ENCODE measurements at places on chromosomes 5 and 9.

DNA sequence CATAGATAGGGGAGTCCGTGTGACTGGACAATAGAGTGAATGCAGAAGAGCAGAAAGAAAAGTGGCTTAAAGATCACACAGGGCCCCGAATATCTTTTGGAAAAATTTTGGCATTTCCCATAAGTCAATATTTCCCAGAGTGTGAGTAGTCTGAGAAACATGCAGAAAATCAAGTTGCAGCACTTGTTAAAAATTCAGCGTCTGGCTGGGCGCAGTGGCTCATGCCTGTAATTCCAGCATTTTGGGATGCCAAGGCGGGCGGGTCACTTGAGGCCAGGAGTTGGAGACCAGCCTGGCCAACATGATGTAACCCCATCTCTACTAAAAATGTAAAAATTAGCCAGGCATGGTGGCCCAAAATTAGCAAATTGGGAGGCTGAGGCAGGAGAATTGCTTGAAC lies 227.0 kb downstream of the DRD1 start:
- DNase-seq: no peak

GRCh38 chr9:106287091-106287631 lies 575.8 kb upstream of the ZNF462 start:
- no peak for DNase-seq

GRCh38 chr5:134430001-134430569 lies 18.4 kb upstream of the CDKN2AIPNL start:
- DNase-seq: no peak

GRCh38 chr5:30572279-30572678 lies 621.2 kb upstream of the CDH6 start:
- no peak for DNase-seq

DNA sequence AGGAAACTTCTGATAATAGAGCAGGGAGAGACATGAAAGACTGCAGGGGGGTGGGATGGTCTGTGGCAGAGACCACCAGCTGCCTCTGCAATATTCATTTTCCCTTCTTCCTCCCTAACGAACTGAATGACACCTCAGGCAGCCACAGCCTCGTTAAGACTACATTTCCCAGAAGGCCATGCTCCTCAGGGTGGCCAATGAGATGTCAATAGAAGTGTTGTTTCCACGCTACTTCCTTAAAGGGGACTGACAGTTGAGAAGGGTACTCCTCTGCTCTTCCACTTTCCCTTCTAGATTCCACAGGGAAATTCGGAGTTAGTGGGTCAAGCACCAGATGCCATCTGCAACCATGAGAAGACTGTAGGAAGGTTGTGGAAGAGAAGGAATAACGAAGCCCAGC lies 52.0 kb upstream of the DAPK1 start:
- no peak for DNase-seq

GRCh38 chr9:34123682-34124081 lies 2.8 kb downstream of the DCAF12 start:
- no peak for DNase-seq

DNA sequence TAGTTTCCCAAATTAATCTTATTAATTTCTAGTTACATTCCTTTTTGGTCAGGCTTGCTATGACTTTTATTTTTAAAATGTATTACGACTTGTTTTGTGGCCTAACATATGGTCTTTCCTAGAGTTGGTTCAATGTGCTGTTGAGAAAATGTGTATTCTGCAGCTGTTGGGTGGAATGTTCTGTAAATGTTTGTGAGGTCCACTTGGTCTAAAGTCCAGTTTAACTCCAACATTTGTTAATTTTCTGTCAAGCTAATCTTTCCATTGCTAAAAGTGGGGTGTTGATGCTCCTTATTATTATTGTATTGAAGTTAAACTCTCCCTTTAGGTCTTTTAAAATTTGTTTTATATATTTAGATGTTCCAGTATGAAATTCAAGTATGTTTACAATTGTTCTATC lies 1010.8 kb upstream of the EDIL3 start:
- no peak for DNase-seq

- DNase-seq: no peak
Measured at GRCh38 chr5:152349683-152350526, 55.2 kb downstream of the NMUR2 start.

DNA sequence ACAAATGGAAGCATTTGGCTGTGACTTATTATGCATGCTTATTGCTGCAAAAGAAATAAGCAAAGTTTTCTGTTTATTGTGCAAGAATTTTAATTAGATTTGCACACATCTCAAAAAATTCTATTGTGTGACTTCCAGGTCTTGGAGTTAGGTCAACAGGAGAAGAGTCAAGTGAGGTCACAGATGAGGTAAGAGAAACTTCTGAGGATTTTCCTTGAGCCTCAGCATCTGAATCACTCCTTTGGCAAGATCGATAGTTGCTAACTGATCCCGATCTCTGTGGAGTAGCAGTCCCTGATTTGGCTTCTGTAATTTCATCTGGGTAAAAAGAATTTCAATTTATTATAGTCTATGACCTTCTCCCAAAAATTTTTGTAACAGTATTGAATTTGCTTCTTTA lies 6.9 kb upstream of the TTC33 start:
- no peak for DNase-seq

GRCh38 chr5:136013559-136013958 lies 15.2 kb upstream of the TGFBI start:
- DNase-seq: no peak

GRCh38 chr5:146862641-146863040 lies 15.9 kb downstream of the PPP2R2B start:
- no peak for DNase-seq

DNA sequence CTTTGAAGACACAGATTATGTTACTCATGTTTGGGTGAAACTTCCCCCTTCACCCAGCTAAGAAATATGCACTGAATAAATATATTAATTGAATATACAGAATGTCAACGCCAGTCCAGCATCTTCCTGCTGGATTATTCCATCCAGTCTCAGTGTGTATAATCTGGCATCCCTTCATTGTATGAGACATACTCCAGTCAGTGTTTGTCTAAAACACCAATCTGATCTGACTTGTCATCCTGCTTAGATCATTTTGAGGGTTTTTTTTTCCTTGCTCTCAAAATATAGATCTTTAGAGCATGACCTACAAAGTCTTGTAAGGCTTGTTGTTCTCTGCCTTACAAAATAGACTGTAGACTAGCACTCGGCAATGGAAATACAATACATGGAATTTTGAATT lies 195.1 kb downstream of the SMARCA2 start:
- DNase-seq: no peak

GRCh38 chr5:135533794-135534193 lies 2.0 kb downstream of the NEUROG1 start:
- no peak for DNase-seq

- no peak for DNase-seq
Measured at GRCh38 chr5:9231842-9232241, 314.0 kb downstream of the SEMA5A start.

- no peak for DNase-seq
Measured at GRCh38 chr9:70421272-70422180, 7.1 kb upstream of the KLF9 start.

- DNase-seq: no peak
Measured at GRCh38 chr5:1312206-1312605, 17.3 kb upstream of the TERT start.

DNA sequence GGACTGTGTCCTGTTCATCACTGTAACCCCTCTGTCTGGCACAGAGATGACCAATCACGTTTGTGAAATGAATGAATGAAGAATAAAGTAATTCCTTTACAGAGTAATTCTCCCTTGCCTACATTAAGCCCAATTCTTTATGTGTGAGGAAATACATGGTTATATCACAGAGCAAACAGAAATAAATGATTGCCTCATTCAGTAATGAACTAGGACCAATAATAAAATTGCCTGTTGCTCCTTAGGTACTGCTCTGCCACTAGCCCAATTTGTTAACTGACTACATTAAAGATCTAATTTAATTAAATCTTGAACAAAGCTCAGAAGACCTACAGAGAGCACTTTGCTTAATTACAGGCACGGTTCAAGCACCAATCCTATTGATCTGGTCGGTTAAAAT lies 121.8 kb downstream of the DCP2 start:
- DNase-seq: no peak

DNA sequence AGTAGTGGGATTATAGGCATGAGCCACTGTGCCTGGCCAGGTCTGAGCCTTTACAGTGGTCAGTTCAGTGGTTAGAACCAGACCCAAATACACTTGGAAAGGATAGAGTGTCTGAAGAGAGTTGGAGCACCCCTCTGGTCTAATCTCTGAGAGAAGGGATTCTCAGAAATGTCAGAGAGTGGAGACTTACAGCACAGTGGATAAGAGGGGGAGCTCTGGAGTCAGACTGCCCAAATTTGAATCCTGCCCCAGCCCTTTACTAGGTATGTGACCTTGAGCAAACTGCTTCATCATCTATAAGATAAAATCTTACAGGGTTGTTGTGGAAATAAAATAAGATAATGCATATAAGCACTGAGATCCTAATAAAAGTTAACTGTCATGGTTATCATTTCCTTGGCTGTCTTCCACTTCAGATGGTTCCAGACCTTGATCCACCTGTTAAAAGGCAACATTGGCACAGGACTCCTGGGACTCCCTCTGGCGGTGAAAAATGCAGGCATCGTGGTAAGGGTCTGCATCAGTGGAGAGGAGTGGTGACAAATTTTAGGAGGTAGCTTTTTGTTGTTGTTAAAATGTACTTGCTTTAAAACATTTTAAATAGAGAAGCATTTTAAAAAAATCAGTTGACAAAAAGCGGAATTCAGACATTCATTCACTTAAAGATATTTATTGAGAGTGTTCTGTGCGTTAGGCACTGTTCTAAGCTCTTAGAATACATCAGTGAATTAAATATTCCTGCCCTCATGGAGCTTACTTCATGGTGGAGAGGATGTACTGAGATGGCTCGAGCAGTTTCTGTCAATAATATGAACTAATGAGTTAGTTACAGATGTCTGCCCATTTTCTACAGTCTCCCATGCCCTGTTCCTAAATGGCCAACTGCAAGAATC lies 16.0 kb downstream of the SLC36A1 start:
- no peak for DNase-seq

DNA sequence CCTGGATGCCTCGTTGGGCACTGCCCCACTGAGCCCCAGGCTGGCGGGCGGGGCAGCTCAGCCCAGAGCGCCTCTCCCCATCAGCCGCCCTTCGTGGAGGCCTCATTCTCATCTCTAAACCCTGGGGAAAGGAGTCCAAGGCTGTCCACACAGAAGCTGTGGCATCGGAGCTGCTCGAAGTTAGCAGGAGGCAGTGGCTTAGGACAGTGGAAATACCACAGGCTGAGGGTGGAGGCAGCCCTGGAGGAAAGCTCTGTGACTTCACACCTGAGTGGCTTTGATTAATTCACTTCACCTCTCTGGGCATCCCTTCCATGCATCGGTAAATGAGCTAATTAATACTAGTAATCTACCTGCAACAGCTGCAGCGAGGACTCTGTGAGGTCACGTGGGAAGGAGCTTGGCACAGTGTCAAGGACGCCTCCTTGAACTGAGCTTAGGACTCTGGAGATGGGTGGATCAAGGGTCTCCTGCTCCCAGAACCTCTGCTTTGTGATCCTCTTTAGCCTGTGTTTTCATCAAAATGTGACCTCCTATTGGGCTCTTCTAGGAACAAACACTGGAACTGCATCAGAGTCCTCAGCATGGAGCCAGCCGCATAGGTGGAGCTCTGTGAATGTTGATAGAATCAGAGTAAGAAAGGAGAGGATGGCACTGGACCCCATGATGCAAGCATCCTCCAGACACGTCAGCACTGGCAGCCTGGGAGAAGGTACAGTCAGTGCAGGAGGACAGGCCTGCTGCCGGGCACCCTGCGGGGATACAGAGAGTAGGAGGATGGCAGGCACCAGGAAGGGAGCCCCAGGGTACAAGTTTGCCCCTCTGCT lies 842 bp upstream of the ANGPTL2 start:
- no peak for DNase-seq

- no peak for DNase-seq
Measured at GRCh38 chr9:130865921-130866320, 30.7 kb downstream of the QRFP start.

DNA sequence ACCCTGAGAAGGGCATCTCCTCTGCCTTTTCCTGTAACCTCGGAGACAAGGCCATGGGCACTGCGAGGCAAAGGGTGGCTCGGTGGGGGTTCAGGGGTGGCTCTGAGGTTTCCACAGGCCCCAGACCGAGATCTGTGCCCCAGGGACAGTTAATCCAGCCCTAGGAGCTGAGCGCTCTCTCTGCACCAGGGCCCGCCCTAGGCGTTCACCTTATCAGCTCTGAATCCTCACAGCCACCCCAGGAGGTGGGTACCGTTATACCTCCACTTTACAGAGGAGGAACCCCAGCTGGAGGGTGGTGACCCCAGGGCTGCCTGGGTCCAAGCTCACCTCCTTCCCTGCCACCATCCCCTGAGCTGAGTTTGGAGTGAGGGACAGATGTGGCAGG lies 2.3 kb upstream of the ENG start:
- no peak for DNase-seq

DNA sequence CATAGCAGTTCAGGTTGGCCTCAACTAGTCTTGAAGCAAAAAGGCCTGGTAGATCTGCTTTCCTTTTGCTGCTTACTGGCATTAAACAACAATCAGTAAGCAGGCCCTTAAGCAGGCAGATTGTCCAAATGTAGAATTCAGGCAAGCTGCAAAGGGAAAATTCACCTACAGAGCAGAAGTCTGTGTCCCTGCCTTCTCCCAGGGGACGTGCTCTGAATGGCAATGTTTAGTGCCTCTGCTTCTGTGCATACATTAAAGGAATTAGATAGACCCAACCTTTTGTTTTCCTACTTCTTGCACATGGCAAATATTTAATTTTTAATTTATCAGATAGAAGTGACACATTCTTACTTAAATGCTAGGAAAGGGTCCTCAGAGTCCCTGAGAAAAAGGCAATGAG lies 328.8 kb upstream of the PIK3R1 start:
- no peak for DNase-seq

GRCh38 chr5:61293873-61294272 lies 38.2 kb upstream of the ZSWIM6 start:
- no peak for DNase-seq

DNA sequence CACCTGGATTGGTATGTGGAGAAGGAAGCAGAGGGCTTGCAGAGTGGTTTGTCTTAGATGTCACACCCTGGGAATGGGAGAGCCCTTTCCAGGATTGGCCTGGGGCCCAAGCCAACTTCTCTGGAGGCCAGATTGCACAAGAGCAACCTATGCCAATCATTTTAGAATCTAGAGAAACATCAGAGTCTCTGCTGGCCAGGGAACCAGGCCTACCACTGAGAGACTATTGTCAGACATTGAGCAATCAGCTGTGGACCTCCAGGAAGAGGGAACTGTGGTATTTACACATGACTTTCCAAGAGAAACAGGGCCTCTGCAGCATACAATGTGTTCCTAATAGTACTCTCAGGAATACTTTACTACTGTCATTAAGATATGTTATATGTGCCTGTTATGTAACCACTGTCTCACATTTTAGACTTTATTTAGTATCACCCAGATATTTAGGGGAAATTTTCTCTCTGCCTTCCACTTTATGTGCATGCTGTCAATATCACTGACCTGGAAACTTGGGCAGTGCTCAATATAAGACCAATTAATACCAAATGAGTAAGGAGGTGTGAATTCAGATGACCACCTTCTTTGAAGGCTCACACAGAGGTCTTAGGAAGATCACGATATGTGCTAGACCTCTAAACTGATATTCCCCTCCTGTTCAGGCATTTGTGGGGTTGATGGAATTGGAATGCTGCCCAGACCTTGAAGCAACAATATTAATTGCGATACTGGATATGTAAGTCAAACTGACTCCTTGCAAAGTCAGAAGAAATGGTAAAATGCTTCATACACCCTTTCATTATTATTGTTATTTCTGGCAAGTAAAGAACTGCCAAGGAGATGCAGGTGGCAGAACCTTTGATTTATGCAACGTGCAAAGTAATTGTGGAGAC lies 20.5 kb upstream of the CCL28 start:
- no peak for DNase-seq

- no peak for DNase-seq
Measured at GRCh38 chr9:37623267-37623666, 27.5 kb upstream of the FRMPD1 start.

- no peak for DNase-seq
Measured at GRCh38 chr9:86843206-86843605, 104.1 kb downstream of the GAS1 start.
